Aorta (tissue), 5 donors: ENCODE measurements at places on chromosomes 16 and 17. TPM values are rescaled to one million over a fixed set of nuclear protein-coding genes. Genes with fewer than 3 reads are reported as not detected.

DNA sequence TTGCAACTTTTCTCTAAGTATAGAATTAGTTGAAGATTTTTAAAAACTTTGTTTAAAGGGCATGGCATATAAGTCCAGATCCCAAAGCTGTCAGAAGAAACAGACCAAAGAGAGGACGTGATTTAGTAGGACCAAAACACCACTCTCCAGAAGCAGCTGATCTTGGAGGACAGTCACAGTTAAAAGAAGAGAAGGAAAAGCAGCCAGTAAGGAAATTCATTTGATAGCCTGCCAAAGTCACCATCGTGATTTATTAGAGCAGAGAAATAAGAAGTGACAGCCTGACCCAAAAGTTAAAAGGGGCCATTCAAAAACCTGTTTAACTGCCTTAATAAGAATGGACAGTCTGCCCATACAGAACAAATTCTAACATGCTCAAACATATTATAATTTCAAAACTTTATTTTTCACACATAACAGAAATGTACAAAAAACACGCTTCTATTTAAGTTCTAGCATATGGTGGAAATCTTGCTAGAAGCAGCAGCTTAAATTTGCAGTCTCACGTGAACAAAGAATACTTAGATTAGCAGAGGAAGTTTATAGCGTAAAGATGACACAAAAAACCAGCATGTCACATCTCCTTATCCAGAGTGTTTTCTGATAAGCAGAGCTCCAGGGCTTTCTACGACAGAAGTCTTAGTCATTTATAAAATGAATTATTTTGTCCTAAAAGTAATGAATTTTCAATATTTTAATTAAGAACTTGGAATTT, 37.2 kb downstream of the TXNDC11 start:
- no peak for DNase-seq

DNA sequence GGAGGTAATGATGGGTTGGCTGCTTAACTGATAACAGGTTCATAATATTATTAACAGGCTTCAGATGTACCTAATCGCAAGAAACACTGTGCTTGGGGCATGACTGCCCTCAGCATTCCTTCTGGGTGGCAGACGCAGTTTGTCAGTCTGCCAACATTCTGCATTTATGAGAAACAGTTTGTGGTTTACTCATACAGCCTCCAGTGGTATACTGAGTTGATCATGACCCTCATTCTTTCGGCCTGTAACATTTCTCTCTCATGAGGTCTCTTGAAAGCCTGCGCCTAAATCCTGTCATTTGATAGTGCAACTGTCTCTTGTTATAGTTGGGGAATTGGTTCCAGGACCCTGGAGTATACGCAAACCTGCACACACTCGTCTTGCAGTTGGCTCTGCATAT, 4.9 kb upstream of the RUSF1 start:
- DNase-seq = no peak

DNA sequence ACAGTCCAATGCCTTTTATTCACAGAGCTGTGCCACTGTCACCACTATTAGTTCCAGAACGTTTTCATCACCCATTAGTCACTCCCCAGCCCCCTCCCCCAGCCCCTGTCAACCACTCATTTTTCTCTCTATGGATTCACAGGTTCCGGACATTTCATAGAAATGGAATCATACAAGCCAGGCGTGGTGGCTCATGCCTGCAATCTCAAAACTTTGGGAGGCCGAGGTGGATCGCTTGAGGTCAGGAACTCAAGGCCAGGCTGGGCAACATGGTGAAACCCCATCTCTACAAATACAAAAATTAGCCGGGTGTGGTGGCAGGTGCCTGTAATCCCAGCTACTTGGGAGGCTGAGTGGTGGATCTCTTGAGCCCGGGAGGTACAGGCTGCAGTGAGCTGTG, 759 bp upstream of the PAM16 start:
- no peak for DNase-seq

- DNase-seq = no peak
Observed at GRCh38 chr17:57366558-57367351, 110.4 kb downstream of the MSI2 start.

GRCh38 chr16:22327446-22327775, 30.2 kb downstream of the POLR3E start:
- no peak for DNase-seq

DNA sequence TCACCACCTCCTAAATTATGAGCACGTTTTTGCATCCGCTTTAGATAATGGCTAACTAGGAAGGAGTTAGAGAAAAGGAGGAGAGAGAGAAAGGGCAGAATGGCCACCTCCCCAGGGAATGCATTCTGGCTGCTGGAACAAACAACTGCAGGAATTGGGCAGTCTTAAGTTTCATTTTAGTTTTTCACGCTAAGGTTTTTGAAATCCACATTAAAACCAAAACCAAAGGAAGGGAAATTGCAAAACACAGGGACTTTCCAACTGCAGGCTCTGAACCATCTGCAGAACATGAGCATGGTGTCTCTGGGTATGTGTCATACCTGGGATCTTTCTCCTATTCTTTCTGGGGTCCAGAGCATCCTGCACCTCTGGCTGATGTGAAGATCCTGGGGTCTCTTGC, 12.1 kb upstream of the CCL8 start:
- DNase-seq = no peak

GRCh38 chr17:76048025-76048605, 21.0 kb upstream of the EVPL start:
- DNase-seq = peak; percentile 3

Gene CUEDC1
- 43.6 TPM for total RNA-seq

DNA sequence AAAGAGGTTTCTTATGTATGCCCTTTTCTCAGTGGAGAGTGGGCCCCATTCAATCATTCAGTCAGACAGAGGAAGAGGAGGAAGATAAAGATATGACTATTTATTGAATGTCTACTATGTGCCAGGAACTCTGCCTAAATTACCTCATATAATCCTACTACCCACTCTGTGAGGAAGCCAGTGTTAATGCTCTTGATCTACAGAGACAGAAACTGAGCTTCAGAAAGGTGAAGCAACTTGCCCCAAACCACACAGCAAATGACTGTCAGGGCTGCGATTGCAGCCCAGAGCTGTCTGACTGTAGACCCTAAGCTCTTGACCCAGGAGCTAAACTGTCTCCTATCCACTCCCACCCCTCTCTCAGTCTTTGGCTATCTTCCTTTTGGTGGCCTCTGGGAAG, 8.4 kb downstream of the SRCIN1 start:
- no peak for DNase-seq

Gene SLC12A3
- total RNA-seq = not detected

Gene TBC1D3H
- total RNA-seq = not detected

DNA sequence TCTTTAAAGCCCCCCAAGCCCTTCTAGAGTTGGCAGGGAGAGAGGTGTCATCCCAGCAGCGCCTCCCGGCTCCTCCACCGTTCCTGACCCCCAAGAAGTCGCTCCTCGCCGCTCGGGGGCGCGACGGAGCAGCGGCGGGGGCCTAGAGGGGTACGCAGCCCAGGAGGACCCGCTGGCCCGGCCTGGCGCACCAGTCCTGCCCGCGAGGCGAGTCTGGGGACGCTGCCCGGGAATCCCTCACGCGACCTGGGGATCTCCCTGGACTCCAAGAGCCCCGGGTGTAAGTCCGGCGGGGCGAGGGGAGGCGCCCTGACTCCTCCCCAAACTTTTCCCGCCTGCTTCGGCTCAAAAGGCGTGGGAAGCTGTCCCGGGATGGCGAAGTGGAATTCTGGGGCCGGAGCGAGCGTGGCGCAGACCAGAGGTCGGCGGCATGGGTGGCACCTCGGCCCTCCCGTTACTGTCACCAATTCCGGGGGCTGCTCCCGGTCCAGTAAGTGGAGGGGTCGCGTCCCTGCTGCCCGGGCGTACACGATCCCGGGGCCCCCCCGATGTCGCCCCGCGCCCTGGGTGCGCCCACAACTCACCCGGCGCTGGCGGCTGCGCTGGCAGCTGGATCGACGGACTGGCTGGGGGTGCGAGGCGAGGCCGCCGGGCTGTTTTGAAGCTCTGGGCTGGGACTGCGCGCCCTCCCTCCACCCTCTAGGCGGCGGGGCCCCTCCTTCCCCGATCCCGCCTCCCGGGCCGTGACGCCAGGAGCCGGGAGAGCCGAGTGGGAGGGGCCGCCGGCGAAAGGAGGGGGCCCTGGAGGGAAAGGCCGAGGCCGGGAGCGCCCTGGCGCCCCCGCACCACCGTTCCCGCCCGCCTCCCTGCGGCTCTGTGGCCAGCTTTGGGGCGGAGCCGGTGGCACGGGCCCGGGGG, at the start of gene EMP2:
Gene EMP2, minus strand, starts transcription at position 634 of the 918 bp plus-strand sequence. CDS start 32,981 bp downstream, outside the sequence.
- DNase-seq = peak; percentile 96

GRCh38 chr16:67545665-67546024, 16.7 kb upstream of the CTCF start:
- peak; percentile 66 for DNase-seq

Gene TLCD3B
- total RNA-seq = not detected

- DNase-seq = no peak
Observed at GRCh38 chr17:182050-182751, 751 bp upstream of the DOC2B start.

DNA sequence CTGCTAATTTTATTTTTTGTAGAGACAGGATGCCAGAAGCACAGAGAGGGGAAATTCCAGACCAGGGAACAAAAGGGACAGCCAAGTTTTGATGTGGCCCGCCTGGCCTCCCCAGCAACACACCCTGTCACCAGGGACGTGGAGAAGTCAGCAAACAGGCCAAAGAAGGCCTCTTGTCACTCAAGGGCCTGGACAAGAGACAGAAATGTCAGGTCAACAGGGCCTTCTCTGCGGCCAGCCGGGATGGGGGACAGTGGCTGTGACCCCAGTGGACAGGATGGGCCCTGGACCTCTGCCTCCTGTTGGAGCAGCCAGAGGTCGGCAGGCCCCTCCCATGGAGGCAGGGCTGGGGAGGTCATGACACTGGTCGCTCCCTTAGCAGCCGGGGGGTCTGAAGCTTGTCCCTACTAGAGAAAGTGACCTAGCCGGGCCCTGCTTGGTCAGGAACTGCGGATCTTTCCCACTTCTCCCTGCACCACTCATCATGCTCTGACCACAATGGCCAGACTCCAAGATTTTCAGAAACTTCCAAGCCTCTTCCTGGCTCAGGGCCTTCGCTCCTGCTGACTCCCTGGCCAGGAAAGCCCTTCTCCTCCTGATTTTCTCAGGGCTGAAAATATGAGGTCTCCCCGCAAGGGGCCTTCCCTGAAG, 9.2 kb upstream of the TVP23A start:
- DNase-seq = peak; percentile 87
